Breast epithelium (tissue), 4 donors: ENCODE measurements at places on chromosomes 6 and 20.

- no peaks in the 10 kb centered on the region for H3K27me3 ChIP-seq
- no peaks in the 10 kb centered on the region for H3K36me3 ChIP-seq
- no peaks in the 10 kb centered on the region for H3K4me1 ChIP-seq
- H3K4me3 ChIP-seq = peak overlapping the region; percentile 95
- H3K27ac ChIP-seq = peak overlapping the region; percentile 96
- peak; percentile 42 for DNase-seq
Observed at GRCh38 chr6:29723666-29724588, 693 bp downstream of the HLA-F start.

DNA sequence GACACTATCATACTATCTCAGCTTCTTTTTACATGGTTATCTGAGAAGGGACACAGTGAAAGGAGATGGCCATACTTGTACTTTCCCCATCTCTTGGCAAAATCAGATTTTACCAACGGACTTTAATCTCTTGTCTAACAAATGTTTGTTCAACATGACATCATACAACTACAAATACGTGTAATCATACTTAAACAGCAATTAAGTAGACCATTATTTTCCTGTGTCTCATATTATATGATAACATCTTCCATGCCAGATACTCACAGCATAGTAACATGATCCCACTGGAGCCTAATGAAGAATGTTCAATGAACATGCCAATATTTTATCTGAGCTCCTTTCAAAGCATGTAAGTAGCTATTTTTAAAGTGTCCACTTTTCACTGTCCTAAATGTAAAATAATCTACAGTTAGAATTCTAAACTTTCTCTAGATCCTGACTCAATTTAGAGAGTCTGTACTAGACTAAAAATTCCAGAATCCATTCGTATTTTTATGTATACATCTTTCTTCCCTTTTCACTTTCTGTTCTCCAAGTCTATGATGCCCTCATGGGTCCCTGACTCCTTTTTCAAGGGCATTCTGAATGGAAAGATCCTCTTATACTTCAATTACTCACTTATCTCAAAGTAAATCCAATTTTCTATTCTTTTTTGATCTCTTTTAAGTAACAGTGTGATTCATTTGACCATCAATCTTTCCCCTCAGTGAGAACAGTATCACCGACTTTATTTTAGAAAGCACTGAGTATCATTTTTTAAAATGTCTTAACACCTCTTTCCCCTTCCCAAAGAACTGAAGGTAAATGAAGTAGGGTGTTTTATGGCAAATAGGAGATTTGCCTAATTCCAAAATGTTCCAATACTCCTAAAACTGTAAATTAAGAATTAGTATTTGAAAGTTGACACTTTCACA is 133.5 kb downstream of the CDK19 start:
- DNase-seq = no peak
- H3K27ac ChIP-seq = no peak overlapping the region
- no peaks in the 10 kb centered on the region for H3K4me1 ChIP-seq
- no peak overlapping the region for H3K4me3 ChIP-seq
- no peaks in the 10 kb centered on the region for H3K36me3 ChIP-seq

DNA sequence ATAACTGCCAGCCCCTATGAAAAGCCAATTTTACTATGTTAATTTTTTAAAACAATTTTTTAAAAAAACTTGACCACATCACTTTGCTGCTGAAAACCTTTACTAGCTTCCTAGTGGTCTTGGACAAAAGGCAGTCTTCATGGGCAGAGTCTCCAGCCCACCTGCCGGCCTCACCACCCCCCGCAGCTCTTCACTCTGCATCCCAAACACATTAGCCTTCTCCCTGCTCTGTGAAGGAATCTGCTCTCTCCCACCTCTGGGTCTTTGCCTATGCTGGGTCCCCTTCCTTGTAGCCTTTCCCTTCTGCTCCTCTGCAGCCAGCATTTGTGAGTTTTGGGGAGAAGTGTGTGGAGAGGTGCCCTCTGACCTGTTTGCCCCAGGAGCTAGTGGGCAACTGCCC is 170.7 kb upstream of the MLN start:
- DNase-seq = no peak
- no peaks in the 10 kb centered on the region for H3K36me3 ChIP-seq
- no peak overlapping the region for H3K4me3 ChIP-seq
- H3K27me3 ChIP-seq = peaks cover 21% of the 10 kb centered on the region
- H3K27ac ChIP-seq = no peak overlapping the region

DNA sequence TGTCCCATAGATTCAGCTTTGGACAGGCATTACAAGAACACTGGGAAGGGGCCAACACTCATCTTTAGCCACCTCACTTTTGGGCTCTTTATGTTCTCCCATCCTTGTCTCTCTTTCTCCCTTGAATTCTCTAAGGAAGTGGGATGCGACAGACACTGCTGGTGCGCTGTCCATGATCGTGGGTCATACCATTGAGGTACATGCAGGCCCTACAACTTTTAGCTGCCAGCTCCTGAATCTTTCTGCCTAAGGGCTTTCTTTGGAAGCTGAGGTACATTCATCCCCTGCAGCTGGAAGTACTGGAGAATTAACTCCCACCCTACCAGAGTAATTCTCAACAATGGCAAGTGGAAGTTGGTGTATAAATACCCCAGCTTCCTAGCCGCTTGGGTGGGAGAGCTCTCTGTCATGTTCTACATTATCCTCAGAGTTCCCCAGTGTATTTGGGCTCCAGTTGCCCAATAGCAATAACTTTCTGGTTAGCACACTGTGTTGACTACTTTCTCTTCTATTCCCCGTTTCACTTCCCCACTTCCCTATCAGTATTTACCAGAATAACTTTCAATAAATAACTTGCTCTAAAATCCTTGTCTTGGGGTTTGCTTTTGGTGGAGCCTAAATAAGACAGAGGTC is 309.4 kb upstream of the RNF24 start:
- H3K4me3 ChIP-seq = no peak overlapping the region
- no peaks in the 10 kb centered on the region for H3K4me1 ChIP-seq
- H3K27me3 ChIP-seq = no peaks in the 10 kb centered on the region
- H3K36me3 ChIP-seq = no peaks in the 10 kb centered on the region
- H3K27ac ChIP-seq = no peak overlapping the region

- H3K4me3 ChIP-seq = no peak overlapping the region
- no peak overlapping the region for H3K27ac ChIP-seq
- H3K27me3 ChIP-seq = no peaks in the 10 kb centered on the region
- DNase-seq = no peak
Observed at GRCh38 chr6:135970750-135971149, 119.2 kb downstream of the PDE7B start.
